Substantia nigra (tissue), 51 donors: ENCODE measurements at places on chromosomes 16 and 17.

DNA sequence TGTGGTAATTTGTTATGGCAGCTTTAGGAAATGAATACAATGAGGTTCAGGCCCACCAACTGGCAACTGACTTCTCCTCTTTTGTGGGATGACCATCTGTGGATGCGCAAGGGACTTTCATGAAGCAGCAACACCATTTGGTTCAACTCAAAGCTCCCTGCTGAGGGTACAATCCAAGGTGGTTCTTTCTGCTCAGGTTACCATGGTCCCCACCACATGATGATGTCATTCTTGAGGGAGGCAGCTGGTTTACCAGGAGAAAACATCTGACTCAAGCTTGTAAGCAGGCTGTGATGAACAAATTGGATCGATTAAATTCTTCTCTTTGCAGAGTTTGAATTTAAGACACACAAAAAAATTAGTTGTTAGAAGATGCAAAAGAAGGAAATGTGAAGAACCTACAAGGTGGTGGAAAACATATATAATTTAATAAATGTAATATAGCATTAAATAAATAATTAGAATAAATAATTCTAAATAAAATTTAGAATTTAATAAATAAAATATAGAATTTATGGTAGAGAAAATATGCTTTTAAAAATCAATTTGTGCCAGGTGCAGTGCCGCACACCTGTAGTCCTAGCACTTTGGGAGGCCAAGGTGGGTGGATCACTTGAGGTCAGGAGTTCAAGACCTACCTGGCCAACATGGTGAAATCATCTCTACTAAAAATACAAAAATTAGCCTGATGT is 67.6 kb upstream of the ANKFN1 start:
- DNase-seq = no peak

- no peak for DNase-seq
Observed at GRCh38 chr16:89013111-89013510, 36.1 kb upstream of the CBFA2T3 start.

DNA sequence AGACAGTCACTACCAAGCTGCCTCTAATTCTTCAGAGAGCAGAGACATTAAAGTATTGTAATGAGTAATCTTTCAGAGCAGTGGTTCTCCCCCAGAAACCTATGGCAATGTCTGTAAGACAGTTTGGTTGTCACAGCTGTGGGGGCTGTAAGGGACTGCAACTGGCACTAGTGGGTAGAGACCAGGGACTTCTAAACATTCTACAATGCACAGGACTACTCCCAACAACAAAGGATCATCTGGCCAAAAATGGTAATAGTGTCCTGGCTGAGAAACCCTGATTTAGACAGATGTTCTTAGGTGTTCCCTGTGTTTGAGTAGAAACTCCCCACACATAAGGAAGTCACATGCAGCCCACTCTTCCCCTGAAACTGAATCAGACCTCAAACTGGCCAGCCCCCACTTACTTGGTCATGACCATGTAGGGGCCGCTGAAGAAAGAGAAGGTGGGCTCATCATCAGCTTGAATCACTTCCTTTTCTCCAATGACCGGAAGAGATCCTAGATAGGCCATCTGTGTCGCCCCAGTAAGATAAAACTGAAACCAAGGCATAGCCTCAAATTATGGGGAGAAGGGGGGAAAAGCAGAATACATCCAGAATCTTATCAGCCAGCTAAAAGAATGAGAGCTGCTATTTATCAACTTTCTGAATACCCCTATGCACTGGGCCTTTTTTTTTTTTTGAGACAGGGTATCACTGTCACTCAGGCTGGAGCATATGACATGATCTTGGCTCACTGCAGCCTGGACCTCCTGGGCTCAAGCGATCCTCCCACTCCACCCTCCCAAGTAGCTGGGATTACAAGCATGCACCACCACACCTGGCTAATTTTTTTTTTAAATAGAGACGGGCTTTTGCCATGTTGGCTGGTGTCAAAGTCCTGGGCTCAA is 75.8 kb downstream of the TEX14 start:
- no peak for DNase-seq

GRCh38 chr16:55367866-55368603 is 44.0 kb downstream of the IRX6 start:
- no peak for DNase-seq

GRCh38 chr17:59842901-59843652 is 49.7 kb downstream of the TUBD1 start:
- no peak for DNase-seq

- no peak for DNase-seq
Observed at GRCh38 chr17:43784068-43784467, 3.8 kb downstream of the CFAP97D1 start.

DNA sequence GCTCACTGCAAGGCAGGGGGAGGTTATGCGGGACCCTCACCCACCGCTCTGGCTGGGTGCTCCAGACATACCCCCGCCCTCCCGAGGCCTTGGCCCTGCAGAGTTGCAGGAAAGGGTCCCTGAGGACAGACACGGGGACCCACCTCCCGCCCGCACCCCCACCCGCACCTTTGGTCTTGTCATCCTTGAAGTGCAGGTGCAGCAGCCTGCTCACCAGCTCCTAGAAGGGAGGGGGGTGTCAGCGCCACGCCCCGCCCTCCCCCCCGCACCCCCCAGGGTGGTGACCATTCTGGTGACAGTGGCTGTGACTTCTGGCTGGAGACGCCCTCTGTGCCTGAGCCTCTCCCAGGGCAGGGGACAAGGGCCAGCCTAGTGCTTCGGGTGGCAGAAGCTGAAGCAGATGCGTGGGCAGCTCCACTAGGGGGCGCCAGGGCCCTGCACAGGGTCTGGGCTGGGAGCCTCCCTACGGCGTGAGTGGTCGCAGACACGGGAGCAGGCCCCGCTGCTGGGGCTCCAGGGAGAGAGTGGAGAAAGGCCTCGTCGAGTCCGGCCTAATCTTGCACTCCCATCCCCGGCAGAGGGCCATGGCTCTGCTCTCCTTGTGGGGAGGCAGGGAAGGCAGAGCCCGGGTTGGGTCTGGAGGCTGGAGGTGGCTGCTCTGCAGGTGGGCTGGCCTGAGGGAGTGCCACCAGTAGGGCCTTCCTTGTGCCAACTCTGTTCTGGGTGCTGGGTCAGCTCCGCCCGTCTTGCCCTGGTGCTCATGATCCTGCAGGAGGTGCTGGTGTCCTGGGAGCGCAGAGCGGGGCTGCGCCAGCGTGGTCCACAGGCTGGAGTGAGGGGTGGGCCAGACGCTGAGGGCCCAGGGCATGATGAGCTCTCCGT is 2.7 kb downstream of the CENPX start:
- DNase-seq = no peak

DNA sequence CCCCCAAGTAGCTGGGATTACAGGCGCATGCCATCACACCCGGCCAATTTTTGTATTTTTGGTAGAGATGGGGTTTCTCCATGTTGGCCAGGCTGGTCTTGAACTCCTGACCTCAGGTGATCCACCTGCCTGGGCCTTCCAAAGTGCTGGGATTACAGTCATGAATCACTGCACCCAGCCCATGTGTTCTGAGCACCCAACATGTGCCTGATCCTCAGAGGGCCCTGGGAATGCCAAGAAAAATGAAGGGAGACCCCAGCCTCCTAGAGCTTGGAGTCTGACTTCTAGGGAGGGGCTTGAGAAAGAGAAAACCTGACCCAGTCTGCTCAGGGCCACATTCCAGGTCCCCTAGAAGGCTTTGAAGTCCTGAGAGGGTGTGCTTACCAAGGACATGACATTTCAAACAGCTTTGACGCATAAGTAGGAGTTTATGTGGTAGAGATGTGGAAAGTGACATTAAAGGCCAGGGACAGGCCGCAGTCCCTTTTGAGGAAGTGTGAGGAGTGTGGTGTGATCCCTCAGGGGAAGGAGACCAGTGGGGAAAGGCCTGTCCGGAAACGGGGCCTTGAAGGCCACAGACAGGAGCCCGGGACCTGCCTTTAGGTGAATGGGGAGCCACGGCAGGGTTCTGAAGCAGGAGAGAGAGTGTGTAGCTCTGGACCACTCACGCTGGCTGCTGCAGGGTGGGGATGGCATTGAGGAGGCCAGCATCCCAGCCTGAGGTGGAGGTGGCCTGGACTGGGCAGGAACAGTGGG is 1.1 kb upstream of the CCL22 start:
- no peak for DNase-seq

- no peak for DNase-seq
Observed at GRCh38 chr16:28495795-28496749, 1.6 kb downstream of the APOBR start.

- DNase-seq = no peak
Observed at GRCh38 chr16:50747207-50747956, 5.5 kb downstream of the CYLD start.

GRCh38 chr17:20066253-20066652 is 57.1 kb downstream of the SPECC1 start:
- no peak for DNase-seq

GRCh38 chr16:67240506-67240905 is 6.8 kb downstream of the FHOD1 start:
- no peak for DNase-seq

DNA sequence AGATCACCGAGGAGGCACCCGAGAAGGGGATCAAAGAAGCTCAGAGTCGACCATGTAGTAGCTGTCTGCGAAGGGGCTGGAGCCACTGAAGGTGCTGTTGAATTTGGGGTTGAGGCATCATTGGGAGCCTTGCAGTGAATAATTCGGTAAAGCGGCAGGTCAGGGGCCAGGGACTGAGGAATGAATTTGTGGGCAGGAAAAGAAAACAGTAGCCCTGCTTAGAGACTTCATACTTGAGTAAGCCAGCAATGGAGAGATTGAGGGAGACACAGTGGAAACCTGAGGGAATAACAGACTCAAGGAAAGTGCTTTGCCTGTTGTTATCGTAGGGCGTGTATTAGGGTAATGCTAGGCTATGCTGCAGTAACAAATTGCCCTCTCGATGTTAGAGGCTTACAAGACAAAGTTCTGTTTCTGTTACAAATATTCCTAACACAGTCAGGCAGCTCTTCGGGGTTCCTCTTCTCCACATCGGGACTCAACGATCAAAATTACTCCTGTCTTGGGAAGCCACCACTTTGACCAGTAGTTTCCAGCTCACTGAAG is 13.4 kb upstream of the HERPUD1 start:
- no peak for DNase-seq

- DNase-seq = no peak
Observed at GRCh38 chr16:11020792-11021551, 76.6 kb downstream of the CLEC16A start.

- no peak for DNase-seq
Observed at GRCh38 chr17:6517062-6517461, 39.3 kb downstream of the PITPNM3 start.

DNA sequence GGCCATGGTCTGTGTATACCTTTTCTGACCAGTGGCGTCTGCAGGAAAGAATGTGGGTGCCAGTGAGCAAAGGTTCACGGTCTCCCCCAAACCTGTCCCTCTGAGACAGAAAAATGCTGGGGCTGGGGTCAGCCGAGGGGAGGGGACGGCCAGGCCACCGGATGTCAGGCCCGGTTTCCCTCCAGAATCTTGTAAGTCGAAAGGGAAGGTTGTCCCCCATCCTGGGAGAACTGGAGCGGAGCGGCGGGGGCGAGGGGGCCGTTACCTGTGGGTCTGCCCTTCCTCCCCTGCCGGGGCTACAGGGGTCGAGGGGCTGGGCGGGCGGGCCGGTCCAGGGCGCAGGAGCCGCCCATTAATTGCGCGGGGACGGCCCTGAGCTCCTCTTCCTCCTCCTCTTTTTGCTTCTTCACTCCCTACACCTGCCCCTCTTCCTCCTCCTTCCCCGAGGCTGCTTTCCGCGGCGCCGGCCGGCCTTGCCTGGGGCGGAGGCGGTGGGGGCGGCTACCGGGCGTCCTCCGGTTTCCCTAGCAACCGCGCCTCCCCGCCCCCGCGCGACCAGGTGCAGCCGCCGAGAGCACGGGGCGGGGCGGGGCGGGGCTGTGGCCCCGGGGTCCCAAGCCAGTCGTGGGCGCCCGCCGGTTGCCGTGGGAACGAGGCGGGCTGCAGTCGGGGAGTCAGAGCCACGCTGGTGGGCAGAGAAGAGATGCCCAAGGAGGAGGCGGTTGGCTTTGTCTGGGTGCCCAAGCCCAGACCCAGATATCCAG is at the start of gene MARCHF10:
Gene MARCHF10 (minus strand): TSS at position 503 of the 764 bp plus-strand sequence. CDS start 6,579 bp downstream, outside the sequence.
- peak; percentile 16 for DNase-seq

DNA sequence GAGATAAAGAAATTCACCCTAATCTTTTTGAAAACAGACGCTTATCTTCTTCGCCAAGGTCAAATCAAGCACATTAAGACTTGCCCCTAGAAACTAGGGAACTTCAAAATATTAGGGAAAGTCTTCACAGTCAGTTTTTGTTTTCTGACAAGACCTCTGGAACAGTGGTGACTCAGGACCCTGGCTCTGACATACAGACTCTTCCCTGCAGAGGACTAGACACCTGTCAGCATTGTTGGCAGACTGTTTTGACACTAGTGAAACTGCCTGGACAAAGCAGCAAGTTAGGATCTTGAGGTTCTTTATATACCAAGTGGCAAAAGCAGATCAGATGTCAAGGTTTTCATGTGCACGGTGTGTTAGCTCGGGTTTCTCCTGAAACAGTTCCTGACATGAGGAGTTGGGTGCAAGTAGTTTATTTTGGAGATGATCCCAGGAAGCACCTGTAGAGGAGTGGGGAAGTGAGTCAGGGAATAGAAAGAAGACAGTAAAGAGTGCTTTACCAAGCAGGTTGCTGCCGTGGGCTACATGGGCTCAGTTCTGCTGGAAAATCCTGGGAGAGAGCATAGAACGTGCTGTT is 182.0 kb upstream of the IRX5 start:
- DNase-seq = no peak

DNA sequence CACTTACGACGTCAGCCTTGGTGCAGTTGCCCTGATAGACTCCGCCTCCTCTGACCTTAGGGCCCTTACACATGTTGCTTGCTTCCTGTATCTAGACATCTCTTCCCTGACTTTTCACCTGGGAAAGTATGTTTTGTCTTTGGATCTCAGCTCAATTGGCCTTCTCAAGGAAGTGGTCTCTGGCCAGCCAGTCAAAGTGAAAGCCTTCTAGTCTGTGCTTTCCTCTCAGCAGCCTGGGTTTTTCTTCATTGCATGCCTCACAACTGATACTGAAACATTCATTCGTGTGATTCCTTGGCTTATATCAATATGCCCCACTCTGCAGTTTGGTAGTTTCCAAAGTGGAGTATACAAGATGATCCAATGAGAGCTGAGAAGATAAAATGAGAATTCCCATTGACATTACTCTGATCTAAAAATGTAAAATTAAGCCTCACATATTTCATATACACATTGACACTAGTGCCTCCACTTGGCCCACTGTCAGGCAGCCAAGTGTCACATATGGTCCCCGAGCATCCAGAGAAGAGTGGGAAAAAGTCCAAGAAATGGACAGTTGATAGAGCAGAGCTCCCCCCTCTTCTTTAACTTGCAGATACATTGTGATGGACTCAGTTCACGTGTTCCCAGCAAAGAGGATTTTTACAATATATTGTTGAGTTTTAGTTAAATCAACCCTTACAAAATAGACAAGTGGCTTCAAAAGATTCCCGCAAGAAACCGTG is 371.2 kb upstream of the ASIC2 start:
- no peak for DNase-seq

DNA sequence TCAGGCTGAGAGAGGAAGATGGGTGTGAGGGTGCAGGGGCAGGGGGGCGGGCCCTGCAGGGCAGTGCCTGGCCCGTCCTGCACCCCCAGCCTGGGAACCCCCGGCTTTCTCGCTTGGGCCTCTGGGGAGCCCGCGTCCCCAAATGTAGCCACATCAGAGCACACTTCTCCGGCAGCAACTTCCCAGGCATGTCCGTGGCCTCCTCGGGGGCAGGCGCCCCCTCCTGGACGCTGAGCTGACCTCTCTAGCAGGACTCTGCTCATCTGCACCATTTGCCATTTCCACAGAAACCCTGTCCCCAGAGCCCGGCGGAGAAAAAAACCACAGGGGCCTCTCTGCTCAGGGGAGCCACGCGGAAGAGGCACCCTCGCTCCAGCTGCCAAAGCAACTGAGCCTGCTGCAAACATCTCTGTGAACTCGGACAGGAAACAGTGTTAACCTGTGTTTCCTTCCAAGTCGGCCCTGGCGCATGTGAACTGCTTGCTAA is 63.4 kb downstream of the KLHDC4 start:
- no peak for DNase-seq

GRCh38 chr17:81845881-81846742 is 11.3 kb upstream of the PPP1R27 start:
- DNase-seq = no peak
